NT2/D1 (cell line): ENCODE measurements at places on chromosomes 2 and 18.

DNA sequence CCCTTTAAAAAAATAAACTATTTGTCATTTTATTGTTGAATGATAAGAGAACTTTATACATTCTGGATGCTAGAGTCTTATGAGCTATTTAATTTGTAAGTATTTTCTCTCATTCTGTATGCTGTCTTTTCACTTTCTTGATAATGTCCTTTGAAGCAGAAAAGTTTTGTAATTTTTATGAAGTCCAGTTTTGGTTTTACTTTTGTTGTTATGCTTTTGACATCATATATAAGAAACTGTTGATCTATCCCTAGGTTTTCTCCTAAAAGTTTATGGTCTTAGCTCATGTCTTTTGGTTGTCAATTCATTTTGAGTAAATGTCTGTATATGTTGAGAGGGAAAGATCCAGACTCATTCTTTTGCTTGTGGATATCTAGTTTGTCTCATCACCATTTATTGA is 52.5 kb downstream of the TMEM247 start:
- no peak for DNase-seq

DNA sequence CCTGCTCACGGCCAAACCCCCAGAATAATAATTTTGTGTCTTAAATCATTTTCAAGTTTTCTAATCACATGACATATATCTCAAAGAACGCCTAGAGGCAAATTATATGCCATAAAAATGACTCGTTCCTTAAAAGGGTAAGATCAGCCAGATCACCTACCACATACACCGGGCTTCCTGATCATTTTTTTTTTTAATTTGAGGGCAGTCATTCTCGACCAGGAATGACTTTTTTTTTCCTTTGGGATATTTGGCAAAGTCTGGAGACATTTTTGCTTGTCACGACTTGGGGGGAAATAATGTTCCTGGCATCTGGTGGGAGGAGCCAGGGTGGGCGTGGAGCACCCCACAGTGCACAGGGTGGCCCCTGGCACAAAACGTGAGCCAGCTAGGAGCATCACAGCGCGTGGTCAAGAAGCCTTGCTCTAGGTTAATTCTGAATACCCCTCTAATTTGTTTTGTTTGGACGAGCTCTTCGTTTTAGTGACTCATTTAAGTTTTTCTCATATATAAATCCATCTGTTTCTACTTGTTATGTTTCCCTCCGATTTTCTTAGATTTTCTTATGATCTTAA is 94.9 kb downstream of the TWIST2 start:
- DNase-seq, result no peak

GRCh38 chr2:56334622-56335021 is 150.8 kb downstream of the CCDC85A start:
- no peak for DNase-seq

DNA sequence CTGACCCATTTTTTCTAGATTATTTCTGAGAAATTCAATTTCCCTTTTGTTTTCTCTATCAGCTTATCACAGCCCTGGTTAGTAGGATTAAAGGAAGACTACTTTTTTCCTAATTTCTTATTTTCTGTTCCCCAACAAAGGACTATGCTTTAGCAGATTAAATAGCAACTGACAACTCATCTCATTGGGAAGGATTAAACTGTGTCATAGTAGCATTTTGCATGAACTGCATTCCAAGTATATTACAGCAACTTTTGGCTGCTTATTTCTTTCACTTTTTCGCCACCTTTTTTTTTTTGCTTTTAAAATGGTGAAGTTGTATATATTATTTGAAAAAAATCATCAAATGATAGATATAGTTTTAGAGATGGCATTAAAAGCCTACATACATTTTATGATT is 570.3 kb downstream of the FBXO15 start:
- no peak for DNase-seq

DNA sequence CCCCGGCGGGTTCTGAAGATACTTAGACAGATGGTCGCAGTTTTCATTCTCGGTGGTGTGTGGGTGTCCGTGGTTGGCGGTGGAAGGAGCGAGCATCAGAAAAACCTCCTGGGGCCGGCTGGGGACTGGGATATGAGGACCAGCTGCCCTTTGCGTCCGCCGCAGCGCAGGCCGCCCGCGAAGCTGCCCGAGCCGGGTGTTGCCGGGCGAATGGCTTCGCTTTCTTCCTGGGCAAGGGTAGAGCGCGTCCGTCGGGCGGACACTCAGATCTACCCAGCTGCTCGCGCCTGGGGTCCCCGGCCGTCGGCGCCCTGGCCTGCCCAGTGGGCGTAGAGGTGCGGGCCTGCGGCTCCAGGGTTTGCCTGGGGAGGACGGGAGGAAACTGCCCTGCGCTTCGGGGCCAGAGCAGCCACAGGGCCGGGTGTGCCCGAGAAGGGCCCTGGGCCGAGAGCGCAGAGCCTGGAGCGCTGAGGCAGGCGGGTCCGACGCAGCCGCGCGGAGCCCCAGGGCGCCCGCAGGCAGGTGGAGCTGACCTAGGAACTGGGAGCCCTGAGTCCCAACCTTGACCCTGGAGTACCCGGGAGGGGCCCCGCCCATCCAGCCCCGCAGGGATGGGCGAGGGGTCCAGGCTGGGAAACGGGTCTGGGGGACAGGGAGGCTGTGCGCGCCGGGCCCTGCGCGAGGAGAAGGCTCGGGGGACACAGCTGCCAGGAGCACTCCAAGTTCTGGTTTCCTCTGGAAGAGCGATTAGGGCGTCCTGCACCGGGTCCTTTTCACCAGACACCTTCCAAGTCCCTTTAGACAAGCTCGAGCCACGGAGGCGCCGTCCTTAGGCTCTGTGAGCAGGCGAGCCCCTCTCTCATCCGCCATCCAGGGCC is 1.3 kb downstream of the TWIST2 start:
- no peak for DNase-seq

GRCh38 chr2:128769457-128770142 is 450.9 kb upstream of the HS6ST1 start:
- no peak for DNase-seq

DNA sequence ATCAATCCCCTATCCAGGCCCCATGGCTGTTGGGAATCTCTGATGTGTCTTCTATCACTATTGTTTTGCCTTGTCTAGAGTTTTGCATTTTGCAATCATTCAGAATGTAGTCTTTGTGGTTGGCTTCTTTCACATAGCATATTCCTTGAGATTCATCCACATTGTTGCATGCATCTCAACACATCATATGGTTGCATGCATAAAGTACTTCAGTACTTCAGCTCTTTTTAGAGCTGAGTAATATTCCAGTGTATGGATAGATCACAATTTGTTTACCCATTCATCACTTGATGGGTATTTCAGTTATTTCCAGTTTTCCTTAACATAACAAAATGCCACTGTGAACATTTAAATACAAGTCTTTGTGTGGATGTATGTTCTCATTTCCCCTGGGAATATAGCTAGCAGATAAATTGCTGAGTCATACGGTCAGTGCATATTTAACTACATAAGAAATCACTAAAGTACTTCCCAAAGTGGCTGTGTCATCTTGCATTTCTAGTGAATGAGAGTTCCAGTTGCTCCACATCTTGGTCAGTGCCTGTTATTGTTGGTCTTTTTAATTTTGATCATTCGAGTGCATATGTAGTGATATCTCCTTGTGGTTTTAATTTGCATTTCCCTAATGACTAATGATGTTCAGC is 138.8 kb downstream of the BCL11A start:
- DNase-seq, result no peak

DNA sequence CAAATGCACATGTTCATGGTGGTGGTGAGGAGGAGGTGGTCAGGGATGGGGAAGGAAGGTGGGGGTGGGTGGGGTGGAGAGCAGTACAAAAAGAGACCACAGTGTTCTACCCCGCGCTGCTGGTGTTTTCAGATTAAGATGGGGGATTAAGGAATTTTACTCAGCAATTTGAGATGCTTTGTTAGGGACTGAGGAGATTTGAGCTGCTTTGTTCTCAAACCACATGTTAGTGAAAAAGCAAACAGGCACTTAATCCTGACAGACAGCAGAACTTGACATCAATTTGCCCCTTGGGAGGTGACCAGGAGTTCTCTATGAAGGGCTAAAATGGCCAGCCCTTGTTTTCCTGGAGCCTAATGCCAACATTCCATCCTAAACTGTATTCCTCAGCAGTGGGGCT is 244.5 kb downstream of the MEIS1 start:
- DNase-seq, result peak; percentile 74

- DNase-seq, result no peak
These were observed 331.0 kb downstream of the EPHA4 start for GRCh38 chr2:221241072-221241471.

GRCh38 chr2:162155093-162155492 is 3.0 kb upstream of the GCG start:
- DNase-seq, result no peak

- no peak for DNase-seq
These were observed 104.2 kb upstream of the MYCN start for GRCh38 chr2:15835991-15836688.

GRCh38 chr2:145303536-145303935 is 783.6 kb upstream of the ZEB2 start:
- DNase-seq, result no peak

DNA sequence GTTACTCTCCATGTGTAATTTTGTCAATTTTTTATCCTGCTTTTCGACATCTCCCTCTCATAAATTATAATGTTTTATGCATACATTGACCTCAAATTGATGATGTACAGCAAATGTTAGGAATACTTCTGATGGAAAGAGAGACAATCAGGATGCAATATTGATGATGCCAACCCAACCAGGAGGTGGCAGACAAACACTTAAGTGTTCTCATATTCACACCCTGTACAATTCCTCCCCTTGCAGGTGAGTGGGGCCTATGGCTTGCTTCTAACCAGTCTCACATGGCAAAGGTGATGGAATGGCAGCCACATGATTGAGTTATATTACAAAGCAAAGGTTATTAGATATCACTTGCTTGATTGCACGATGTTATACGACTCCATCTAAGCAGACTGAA is 594.3 kb upstream of the REG3G start:
- no peak for DNase-seq

DNA sequence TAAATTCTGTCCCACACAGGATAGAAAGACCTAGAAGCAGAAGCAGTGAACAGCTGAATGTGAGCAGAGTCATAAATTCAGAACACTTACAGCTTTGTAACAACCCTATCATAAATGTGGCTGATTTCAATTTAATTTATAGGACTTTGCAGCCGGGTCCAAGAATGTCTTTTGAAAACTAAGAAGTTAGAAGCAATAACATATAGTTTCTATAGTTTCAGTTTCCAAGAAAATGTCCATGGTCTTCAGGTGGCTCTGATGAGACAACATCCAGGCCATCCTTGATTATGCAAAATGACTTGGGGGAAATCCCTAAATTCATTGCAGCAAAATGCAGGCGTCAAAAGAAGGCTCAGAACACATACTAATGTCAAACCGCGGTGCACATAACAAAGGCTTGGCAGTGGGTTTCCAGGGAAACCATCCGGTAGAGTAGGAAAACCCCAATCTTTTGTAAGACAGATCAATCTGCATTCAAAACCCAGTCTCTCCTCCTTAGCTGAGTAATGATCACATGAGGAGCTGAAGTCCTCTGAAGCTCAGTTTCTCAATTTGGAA is 442.2 kb upstream of the ID2 start:
- DNase-seq, result peak; percentile 87

- no peak for DNase-seq
These were observed 129.1 kb upstream of the LGALSL start for GRCh38 chr2:64324746-64325410.

GRCh38 chr2:80068038-80068731 is 236.4 kb downstream of the LRRTM1 start:
- DNase-seq, result no peak

DNA sequence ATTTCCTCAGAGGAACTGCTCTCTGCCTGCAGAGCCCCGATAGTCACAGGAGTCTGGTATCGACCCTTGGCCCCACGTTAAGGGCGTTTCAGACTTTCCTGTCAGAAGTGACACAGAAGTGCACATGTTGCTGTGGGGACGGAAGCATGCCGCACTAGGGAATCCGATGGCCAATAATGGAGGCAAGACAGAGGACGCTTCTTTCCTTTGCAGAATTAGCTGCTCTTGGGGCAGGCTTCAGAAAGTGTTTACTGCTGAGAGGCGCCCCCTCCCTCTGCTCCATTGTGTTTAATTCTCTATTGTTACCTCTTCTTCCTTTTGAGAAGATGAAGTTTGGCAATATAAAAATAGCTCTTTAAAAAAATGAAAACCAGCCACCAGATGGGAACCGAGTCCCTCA is 118.6 kb upstream of the EML6 start:
- DNase-seq, result no peak

- no peak for DNase-seq
These were observed 35.4 kb downstream of the INSIG2 start for GRCh38 chr2:118123561-118124232.

DNA sequence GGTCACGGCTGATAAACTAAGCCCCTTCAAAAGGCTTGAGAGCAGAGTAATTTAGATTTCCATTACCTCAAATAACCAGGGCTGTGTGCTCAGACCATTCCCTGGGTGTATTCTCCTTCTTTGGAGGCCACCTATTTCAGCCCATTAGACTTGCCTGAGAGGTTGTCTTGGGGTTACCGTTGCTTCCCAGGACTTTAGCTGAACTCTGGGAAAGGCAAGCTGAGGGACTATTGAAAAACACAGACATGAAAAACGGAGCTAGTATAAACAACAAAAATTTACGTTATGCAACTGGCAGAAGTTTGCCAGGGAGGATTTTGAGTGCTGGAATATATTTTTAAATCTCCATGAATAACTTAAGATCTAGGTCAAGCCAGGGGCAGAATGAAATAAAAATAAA is 561.0 kb upstream of the TNP1 start:
- DNase-seq, result no peak

GRCh38 chr18:35588995-35589394 is 7.5 kb downstream of the GALNT1 start:
- no peak for DNase-seq

GRCh38 chr18:11883153-11883552 is 25.0 kb downstream of the MPPE1 start:
- DNase-seq, result no peak

GRCh38 chr2:158205215-158205614 is 103.5 kb downstream of the UPP2 start:
- DNase-seq, result no peak

- no peak for DNase-seq
These were observed 110.7 kb downstream of the SH3RF3 start for GRCh38 chr2:109239720-109240119.
